ENCODE measurements at places on chromosomes 6 and 20.

DNA sequence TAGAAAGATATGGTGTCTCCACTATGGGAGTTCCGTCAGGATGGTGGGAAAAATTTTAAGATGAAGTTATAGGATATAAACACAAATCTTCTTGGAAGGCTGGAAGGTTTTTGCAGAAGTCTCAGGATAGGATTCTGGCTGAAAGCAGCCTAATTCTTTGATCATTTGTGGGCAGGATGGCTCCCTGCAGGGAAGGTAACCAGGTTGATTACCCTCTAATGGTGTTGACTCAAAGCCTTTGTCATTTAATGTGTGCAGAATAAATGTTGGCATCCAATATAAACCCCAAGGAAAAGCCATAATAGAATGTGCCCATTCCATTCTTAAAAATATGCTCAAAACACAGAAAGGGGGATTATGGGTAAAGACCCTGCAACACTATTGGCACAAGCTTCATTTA, 204.3 kb downstream of the EPM2A start:
- DNase-seq, result no peak

DNA sequence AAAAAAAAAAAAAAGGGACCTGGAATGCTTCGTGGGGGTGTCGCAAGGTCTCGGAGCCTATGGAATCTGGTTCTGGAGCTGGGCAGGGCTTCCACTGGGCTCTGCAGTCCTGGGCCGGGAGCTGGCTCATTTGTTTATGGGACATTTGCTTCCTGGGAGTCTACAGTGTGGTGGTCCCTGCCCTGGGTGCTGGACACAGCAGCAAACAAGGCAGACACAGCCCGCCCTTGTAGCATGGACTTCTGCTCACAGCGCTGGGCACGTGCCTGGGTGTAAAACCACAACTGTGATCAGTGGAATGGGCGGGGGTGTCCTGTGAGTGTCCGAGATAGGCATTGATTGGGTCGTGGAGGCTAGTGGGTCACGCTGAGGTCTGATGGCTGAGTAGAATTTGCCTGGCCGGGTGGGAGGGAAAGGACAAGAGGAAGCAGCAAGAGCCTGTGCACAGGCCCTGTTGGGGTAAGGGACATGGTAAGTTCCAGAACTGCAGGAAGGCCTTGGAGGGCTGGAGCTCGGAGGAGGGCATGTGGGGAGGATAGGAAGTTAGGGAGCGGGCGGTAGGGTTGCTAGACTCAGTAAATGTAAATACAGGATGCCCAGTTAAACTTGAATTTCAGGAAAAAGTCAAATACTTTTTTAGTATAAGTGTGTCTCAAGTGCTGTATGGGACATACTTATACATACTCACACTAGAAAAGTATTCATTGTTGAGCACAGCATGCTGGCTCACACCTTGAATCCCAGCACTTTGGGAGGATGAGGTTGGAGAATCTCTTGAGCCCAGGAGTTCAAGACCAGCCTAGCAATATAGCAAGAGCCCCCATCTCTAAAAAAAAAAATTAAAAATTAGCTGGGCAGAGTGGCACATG, 61.3 kb upstream of the PMEPA1 start:
- no peak for DNase-seq

DNA sequence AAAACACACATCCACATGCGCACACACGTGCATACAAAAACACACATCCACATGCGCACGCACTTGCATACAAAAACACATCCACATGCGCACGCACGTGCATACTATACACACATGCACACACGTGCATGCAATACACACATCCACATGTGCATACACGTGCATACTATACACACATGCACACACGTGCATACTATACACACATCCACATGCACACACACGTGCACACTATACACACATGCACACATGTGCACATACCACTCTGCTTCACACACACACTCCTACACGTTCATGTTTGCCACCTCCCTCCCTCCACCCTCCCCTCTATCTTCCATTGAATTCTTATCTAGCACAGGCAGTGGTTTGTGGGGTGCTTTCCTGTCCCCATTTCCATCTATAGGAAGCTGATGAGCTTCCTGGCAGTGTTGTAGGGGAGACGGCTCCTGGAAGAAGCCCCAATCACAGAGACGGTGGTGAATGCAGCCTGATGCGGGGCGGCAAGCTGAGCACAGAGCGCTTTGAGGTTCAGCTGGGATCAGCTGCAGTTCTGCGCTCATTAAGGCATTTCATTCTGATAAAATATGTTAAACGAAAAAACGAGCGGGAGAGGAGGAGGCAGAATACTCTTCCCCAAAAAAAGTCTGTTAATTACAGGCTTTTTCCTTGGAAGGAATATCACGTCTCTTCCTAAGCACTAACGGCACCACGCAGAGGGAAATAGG, 287.7 kb downstream of the TAF4 start:
- DNase-seq, result no peak

- DNase-seq, result no peak
Measured at GRCh38 chr6:152720974-152721373, 23.3 kb downstream of the MYCT1 start.

DNA sequence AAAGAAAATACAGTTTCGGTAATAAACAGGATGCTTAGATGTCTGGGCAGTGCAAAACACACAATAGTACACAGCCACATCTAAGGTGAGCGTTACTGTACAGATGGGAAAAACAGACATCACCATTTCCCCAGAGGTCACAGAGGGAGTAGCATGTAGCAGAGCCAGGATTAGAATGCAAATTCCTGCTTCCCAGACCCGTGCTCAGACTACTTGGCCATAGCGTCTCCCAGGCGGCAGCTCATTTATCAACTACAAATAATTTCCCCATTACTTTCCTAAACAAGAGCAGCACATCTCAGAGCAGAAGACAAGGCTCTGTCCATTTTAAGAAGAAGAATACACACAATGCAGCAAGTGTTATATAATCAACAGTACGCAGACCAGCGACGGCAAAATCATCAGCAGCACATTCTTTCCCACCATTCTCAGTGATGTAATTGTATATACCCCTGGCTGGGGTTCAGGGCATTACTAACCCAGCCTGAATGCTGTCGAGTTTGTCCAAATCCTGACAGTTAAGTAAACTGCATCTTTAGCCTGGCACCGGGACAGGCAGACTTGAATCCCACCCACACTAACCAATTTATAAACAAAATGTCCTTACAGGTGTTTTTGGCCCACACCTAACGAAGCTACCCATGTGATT, 61.9 kb downstream of the CNKSR3 start:
- no peak for DNase-seq

DNA sequence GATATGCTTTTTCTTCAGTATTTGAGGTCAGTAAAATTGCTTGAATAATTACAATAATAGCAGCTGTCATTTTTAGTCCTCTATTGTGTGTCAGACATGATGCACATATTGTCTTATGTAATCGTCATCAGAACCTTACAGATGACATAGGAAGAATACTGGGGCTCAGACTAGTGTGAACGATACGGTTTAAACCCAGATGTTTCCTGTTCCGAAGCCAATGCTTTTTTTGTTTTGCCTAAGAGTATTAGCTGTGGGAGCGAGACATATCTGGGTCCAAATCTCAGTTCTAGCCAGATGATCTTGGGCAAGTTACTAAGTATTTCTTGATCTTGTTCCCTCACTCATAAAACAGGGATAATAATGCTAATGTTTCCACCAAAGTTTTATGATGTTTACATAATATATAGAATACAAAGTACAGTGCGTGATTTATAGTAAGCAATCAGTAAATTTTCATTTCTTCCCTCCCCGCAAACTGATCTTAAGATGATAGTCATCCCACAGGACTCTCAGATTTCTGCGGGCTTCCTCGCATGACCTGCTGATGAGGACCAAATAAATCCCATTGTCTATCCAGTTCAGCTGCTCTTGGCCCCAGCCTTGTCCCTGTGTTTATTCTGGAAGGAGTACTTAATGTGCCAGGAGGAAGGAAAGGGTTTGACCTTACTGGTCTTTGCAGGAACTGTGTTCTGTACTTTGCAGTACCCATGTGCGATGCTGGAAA, 98.2 kb downstream of the CAP2 start:
- no peak for DNase-seq

DNA sequence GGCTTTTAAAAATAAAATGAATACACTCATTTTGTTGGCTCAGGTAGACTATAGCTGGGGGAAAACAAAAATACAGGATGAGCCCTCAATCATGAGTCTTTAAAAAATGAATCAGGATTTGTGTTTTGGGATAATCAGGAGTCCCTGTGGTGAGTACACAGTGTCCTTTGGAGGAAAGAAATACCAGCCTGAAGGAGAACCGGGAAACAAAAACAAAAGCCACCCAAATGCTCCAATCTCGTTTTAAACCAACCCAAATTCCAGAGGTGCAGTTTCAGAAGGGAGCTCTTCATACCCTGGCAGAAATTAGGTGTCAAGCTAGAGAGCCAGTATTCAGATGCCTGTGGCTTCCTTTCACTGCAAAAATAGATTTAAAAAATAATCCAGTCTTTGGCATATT, 23.3 kb upstream of the FOXA2 start:
- no peak for DNase-seq

GRCh38 chr6:31152781-31153180, 4.8 kb downstream of the CCHCR1 start:
- DNase-seq, result no peak
